ENCODE measurements at places on chromosomes 5 and 9.

DNA sequence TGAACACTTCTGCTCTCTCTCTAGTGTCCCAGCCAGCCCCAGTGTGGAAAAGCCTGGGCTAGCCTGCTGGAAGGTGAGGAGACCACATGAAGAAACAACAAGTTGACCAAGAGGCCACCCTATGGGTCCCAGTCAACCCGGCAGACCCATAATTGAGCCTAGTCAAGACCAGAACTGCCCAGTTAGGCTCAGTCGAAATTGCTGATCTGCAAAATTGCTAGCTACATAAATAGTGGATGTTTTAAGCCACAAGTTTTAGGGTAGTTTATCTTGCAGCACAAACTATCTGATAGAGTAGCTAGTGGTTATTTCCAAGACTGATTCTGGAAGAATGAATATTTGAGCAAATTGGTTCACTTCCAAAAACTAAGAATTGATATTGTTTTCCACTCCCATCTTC, 82.3 kb upstream of the CCDC112 start:
- DNase-seq: no peak

DNA sequence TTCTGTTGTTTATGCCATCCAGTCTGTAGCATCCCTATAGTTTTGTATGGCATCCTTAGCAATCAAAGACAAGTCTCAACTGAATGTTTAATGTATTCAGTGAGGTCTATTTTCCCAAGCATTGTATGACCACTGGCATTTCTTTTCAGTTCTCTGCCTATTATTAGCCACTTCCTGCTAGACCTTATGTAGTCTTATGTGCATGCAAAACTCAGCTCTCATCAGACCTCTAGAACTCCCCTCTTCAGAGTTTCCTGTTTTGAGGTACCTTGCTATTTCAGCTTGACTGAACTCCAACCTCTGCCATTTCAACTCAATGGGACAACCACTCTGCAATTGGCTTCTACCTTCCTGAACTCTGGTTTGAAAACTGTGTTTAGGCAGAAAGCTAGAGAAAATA, 113.2 kb downstream of the SLC25A46 start:
- no peak for DNase-seq

DNA sequence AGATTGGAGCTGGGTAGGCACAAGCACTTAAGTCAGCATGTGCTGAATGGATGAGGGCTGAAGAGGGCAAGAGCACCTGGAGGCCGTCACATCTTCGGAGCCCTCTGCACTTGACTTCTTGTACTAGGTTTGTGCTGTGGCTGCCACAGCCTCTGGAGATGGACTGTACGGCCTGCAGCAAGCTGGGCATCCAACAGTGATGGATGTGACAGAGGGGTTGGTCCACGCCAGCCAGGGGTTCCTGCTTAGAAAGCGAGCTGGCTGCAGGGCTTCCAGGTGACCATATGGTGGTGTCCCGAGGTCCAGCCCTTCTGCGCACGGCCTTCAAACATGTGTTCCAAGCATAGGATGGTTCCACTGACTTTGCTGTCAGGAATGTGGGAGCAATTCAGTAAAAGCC, 65.1 kb upstream of the PHYKPL start:
- DNase-seq: no peak

- DNase-seq: no peak
These were observed 23.3 kb downstream of the RAD1 start for GRCh38 chr5:34891981-34892380.

DNA sequence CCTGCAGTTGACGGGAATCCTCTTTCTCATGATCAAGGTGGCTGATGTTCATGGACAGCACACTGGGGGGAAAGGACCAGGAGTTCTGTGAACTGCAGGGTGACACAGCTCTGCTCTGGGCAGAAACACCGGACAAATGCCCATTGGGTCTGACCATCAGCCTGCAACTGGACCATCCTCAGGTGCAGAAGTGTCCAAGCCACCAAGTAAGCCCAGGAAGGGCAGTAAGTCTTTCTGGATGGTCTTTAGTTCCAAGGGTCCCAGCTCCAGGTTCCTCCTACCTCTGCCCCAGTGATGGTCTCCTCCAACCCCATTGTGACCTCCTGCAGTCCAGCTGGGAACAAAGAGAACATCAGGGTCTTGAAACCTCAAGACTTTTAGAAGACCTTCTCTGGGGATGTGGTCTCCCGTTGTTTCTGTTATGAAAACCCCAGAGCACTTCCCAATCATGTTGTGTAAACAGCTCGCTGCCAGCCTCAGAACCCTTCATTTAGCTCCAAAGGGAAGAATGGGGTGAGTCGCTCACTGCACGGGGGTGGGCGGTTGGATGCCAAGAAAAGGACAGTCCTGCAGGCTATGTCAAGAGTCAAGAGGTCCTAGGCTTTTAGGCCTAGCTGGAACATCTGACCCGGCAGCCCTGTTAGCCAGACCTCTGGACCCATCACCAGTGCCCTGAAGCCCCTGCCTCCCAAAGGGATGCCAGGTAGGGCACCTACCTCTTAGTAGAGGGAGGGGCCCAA, 41.8 kb upstream of the TCF7 start:
- DNase-seq: no peak

DNA sequence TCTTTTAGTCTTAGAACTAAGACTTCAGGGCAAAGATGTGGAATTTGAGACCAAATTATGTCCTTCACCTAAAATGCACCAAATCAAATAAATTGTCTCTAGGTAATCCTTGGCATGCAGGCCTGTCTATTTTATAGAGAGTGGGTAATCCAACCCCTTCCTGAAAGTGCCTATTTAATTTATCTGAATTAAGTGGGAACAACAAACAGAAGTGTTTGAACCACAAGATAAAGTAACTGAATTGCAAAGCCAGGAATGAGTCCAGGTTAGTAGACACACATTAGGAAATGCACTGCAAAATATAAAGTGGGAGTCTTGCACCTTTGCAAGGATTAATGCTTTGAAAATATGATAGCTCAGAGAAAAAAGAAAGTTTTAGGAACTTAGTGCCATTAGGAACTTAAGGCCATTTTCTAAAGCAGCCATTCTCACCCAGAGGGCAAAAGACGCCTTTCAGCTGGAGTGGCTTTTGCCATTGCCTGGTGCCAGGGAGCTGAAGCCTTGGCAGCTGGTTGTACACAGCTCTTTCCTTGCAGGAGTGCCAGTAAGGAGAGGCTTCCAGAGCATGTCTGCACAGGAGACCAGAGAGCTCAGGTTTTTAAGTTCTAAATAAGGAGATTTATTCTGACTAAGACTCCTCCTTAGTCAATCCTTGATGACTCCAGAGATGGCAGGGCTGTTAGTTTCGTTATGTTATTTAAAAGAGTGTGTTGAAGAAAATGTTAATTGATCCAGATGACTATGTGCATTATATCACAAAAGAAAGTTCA, 151.7 kb upstream of the ELL2 start:
- DNase-seq: no peak

GRCh38 chr5:64526734-64527439, 21.1 kb downstream of the RGS7BP start:
- no peak for DNase-seq

DNA sequence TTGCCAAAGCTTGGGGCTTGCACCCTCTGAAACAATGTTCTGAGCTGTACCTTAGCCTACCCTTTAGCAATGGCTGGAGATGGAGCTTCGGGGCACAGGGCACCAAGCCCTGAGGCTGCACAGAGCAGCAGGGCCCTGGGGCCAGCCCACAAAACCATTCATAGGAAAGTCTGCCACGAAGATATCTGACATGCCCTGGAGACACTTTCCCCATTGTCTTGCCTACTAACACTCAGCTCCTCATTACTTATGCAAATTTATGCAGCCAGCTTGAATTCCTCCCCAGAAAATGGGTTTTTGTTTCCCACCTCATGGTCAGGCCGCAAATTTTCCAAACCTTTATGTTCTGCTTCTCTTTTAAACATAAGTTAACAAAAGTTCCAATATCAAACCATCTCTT, 105.7 kb downstream of the DTWD2 start:
- DNase-seq: no peak

DNA sequence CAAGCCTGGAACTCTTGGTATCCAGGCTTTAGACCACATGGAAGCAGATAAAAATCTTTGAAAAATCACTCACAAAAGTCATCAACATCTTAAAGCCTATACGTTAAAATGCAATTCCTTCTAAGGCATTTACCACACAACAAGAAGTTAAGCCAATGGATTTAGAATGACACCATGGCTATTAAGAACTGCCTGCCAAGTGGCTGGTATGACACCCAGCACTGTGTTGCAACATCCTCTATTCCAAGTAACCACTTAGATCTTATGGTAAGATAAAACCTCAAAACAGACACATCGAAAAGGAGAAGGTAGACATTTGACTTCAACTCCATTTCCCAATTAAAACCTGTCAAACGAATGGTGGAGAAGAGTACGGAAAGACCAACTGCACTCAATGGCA, 344.2 kb upstream of the SLC30A5 start:
- no peak for DNase-seq

DNA sequence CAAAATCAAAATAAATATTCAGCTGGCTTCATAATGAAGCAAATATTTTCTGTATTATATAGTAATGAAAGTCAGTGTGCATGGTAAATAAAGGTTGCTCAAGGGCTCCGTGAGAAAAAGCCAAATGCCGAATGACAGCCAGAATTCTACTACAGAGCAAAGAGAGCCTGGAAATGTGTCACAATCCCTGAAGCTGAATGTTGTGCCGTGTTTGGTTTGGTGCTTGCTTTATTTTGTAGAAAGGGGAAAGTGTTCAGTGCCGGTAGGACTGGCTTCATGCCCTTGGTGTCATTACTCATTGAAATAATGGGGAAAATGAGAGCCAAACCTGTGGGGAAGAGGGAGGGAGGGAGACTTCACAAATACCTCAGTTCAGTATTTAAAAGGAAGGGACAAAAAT, 26.8 kb upstream of the ADAMTSL1 start:
- no peak for DNase-seq

- DNase-seq: no peak
These were observed 33.0 kb downstream of the VAV2 start for GRCh38 chr9:133959171-133959570.

DNA sequence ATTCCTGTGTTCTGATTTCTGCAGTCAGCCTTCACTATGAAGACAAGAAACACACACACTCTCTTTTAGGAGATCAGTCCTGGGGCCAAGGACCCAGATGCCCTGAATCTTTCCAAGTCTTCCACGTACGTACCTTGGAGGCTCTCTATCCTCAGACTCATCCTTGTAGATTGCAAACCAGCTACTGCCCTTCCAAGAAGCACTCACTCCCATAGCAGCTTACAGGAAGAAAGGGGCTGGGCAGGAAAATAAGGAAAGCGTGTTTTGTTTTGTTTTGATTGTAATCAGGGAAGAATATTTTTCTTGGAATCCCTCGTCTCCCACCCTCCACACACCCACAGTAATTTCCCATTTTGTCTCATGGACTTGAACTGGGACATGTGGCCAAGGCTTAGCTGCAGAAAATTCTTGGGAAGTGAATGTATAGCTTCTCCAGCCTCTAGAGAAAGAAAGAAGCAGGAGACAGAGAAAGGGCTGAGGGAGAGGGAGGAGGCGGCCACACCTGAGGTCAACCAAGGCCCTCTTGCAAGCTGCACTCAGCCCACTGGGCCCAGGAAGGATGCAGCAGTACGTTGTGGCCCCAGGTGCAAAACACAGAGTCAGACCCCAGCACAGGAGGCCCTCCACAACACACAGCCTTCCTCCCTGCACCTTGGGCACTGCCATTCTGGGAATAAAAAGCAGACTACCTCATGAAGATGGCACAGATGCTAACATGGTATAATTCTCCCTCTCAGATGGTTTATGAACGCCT, 29.9 kb downstream of the IRX2 start:
- no peak for DNase-seq

GRCh38 chr5:93099902-93100347, 481.1 kb downstream of the NR2F1-AS1 start:
- no peak for DNase-seq

- no peak for DNase-seq
These were observed 4.7 kb upstream of the ADCY2 start for GRCh38 chr5:7391215-7391614.

DNA sequence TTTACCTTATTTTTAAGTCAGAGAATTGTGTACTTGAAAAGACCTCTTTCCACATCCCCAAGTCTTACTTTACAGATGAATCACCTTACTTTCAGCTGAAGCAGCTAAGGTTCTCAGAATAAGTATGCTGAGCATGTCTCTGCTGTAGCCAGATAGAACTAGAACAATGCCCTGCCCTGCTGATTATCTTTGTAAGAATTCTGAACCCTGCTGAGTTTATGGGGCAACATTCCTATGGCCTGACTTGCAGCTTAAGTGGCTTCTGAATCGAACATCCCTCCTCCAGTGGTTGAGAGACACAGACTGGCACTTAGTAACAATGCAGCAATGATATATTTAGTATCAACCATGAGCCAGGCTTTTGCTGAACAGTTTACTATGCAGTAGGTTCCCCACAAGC, 592.0 kb upstream of the WWC1 start:
- no peak for DNase-seq

DNA sequence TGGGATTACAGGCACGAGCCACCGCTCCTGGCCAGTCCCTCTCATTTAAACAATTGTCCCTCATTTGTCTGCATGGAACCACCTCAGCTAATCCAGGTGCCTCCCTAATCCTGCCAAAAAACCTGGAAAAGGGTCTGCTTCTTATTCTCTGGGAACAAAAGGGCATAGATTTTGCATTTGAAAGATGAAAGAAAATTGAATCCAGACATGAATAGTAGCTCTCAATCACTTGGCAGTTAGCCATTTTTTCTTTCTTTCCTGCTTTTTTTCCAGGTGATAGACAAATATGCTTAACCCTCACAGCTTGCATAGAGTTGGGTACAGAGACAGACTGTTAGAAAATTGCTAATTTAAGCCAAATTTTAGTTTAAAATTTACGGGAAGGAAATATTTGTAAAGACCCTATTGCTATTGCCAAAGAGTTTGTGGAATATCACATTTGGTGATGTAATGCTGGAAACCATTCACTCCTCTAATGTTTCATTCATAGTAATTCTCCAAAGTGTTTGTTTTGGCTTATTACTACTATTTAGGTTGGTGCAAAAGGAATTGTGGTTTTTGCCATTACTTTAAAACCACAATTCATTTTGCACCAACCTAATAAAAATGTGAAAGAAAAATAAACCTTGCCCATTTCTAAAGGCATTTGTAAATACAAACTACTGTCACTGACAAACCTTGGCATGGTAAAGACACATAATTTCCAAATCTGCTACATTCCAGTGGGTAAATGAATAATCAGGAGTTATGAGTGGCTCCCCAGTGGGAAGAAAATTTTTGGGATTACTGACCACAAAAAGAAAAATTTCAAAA, 80.5 kb upstream of the JAK2 start:
- no peak for DNase-seq

DNA sequence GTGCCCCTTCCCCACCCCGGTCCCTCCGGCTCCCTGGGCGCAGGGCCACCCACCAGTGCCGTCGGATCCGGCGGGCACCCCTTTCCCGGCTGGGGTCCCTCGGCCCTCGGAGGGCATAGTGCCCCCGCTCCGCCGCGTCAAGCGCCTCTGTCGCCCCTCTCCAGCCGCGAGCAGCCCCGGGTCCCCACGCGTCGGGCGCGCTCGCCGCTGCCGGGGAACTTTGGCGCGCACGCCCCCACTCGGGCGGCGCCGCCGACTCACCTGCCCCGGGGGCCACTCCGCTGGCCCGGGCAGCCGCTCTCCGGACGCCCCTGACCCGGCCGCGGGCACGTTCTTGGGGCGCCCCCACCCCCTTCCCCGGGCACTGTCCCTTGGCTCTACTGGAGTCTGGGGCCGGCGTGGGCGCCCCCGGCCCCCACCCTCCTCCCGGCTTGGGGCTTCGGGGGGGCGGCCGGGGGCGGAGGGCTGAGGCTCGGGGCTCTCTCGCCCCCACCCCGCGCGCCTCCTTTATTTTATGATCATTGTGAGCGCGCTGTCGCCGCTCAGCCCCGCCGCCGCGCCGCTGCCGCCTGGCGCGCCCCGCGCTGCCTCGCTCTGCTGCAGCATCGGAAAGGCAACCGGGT, 1.1 kb upstream of the FAM78A start:
- no peak for DNase-seq

- no peak for DNase-seq
These were observed 12.8 kb downstream of the CEP78 start for GRCh38 chr9:78248635-78249034.
